Chondrocyte (in vitro differentiated cells): ENCODE measurements at places on chromosomes 7 and 10.

DNA sequence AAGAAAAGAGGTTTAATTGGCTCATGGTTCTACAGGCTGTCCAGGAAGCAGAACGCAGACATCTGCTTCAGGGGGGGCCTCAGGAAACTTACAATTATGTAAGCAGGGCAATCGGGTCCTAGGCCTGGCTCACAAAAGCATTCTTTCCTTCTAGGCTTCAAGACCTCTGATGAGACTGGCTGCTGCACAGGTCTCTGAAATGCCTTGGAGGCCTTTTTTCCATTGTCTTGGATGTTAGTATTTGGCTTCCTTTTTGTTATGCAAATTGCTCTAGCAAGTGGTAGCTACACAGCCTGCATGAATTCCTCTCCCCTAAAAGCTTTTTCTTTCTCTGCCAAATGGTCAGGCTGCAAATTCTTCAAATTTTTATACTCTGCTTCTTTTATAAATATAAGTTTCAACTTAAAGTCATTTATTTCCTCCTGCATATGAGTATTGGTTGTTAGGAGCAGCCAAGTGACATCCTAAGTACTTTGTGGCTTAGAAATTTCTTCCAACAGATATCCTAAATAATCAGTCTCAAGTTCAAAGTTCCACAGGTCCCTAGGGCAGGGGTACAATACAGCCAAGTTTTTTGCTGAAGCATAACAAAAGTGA lies 83.1 kb upstream of the SEMA3A start:
- DNase-seq, result no peak

GRCh38 chr10:75063461-75064230 lies 47.8 kb upstream of the SAMD8 start:
- DNase-seq, result no peak

GRCh38 chr10:69508738-69509340 lies 57.6 kb downstream of the TSPAN15 start:
- no peak for DNase-seq

GRCh38 chr10:6011558-6011957 lies 34.2 kb upstream of the IL15RA start:
- no peak for DNase-seq

DNA sequence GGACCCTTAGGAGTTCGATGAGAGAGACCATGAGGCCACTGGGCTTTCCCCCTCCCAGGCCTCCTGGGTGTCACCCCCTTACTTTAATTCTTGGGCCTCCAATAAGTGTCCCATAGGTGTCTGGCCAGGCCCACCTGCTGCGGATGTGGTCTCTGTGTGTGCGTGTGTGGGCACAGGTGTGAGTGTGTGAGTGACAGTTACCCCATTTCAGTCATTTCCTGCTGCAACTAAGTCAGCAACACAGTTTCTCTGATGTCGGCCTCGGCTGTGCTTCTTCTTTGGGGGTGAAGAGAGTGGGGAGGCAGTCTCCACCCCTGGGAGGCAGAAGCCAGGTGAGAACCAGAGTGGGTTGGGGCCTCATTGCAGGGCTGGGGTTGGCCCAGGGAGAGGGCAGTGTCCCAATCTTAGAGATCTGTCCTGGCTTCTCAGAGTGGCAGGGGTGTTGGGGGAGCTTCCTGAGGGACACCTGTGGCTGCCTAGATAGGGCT lies 1.5 kb downstream of the PVRIG start:
- DNase-seq, result no peak

GRCh38 chr7:135938563-135938962 lies 38.6 kb downstream of the MTPN start:
- DNase-seq, result no peak

DNA sequence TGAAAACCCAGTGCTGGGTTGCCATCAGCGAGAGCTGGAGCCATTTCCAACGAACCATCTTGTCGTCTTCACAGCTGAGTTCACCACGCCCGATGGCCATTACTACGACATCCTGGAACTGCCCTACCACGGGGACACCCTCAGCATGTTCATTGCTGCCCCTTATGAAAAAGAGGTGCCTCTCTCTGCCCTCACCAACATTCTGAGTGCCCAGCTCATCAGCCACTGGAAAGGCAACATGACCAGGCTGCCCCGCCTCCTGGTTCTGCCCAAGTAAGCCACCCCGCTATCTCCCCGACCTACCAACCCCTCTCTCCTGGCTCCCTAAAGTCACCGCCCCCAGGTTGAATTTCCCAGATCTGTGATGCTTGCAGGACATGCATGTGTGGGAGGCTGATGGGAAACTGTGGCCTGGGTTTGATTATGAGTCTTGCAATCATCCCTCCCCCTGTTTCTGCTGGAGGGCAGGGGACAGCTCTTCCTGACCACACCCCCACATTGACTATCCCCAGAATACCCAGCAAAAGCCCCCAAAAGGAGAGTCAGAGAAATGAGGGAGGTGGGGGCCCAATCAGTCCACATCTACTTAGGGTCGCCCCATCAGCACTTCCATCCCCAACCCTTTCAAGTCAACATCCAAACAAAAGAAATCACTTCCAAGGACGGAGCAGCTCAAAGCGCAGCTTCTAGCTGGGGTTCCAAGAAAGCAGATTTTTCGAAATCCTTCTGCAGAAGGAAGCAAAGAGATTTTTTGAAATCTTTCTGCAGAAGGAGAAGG lies 6.9 kb downstream of the SERPINE1 start:
- no peak for DNase-seq

DNA sequence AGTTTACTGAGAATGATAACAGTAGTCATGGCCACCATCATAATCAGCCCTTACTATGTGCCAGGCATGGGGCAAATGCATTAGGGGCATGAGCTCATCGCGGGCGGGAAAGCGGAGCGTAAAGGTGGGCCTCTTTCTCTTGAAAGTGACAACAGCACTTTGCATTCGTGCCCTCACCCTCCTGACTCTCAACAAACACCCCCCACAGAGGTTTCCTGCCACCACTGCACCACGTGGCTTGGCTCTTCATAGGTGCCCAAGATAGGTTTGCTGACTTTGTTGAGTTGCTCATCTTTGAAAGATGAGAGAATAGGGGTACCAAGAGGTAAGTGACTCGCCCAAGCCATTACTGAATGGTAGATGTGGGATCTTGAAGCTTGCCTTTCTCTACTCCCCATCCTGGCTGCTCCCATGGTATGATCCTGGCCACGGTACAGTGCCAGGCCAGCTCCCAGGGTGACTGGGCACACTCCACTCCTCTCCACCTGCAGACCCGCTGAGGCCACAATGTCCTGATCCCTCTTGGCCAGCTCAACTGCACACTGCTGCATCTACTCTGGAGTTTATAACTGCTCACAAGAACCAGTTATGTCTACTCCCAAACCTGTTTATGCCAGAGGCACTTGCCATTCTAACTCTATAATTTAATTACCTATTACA lies 26.0 kb downstream of the SLIT1 start:
- no peak for DNase-seq

GRCh38 chr7:18895456-18895855 lies 222.0 kb downstream of the TWIST1 start:
- no peak for DNase-seq

- no peak for DNase-seq
These were observed 22.0 kb downstream of the KLF6 start for GRCh38 chr10:3763035-3763456.

- DNase-seq, result no peak
These were observed 361.7 kb upstream of the ETV1 start for GRCh38 chr7:14351167-14351566.

DNA sequence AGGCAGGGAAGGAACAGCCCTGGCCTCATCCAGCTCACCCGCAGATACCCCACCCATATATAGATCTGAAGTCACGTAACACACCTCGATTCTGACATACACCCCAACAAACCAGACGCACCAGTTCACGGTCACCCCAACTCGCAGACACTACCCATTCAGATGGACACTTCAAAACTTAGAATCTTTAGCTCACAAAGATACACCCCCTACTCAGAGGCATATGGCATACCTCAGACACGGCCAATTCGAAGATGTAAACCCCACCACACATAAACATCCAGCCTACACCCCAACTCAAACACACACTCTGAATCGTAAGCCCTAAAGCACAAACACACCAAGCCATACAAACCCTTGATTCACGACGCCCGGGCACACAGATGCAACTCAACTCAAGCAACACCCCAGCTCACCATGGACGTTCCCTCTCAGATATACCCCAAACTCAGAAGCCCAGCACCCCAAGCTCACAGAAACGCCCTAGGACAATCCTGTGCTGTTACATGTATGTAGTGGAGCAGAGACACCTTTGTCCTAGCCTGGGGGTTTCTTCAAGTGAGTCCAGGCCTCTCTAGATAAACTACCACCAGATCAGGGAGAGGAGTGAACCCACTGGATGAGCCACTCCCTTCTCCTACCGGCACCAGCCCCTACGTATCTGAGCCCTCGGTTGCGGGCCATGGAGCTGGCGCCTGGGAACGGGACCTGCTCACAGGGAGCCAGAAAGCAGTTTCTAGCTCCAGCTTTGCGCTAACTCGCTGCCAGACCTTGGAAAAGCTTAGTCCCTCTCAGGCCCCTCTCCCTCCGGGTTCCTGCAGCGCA lies 8.8 kb downstream of the PSD start:
- no peak for DNase-seq

DNA sequence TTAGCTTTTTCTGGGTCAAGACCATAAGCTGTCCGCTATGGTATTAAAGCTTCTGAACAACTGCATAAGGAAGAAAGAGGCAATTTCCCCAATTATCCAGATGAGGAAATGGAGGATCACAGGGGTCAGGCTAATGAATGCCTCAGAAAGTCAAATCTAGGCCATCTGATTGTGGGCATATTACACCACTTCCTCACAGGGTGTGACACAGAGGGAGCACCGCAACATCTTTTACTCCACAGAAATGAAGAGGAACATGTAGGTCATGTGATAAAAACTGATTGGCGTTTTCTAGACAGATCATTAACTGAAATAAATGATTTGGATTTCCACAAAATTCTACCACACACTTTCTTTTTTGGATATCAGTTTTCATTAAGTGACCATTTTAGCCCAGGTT lies 384.4 kb downstream of the PARD3 start:
- no peak for DNase-seq

DNA sequence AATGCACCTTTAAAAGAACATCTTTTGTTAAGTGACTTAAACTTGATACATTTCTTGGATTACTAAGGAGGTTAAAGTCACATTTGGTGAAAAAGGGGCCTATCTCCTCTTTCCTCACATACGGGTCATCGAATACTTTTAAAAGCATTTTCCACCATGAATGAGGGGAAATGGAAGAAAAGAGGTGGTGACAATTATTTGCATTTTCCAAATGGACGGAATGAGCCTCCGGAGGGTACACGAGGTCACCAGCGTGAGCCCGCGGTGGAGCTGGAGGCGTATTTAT lies 1.0 kb upstream of the BMPR1A start:
- DNase-seq, result no peak

- no peak for DNase-seq
These were observed 21.3 kb upstream of the ZNF467 start for GRCh38 chr7:149794661-149795060.

- DNase-seq, result no peak
These were observed 8.1 kb downstream of the FKBP14 start for GRCh38 chr7:30018451-30018850.

DNA sequence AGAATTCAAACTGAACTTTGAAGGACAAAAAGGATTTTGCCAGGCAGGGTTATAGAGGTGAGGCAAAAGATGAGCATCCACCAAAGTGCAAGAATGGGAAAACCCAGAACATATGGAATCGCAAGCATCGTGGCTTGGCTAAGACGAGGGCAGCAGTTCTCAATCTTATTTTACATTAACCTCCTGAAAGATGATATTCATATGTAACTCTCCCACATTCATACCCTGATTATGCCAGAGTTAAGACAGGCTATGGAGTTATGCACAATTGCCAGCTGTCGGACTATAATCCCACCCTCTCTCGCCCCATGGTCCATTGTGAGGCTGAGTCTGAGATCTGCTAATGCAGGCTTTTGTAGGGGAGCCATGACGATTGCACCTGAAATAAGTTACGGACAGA lies 21.2 kb upstream of the ASAH2 start:
- DNase-seq, result no peak
